ENCODE measurements at places on chromosomes 2 and 18. TPM values are rescaled to one million over a fixed set of nuclear protein-coding genes. Genes with fewer than 3 reads are reported as not detected.

GRCh38 chr2:177635696-177636095, 243.1 kb downstream of the AGPS start:
- DNase-seq = no peak

DNA sequence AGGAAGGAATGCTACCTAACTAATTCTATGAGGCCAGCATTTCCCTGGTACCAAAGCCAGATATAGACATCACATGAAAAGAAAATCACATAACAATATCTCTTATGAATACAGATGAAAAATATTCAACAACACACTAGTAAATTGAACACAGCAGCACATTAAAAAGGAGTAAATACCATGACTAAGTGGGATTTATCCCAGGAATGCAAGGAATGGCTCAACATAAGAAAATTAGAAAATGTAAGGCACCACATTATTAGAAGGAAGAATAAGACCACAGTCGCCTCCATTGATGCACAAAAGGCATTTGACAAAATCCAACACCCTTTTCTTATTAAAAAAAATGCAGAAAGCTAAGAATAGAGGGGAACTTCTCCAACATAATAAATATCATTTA, 133.9 kb downstream of the TTC32 start:
- DNase-seq = no peak

- DNase-seq = no peak
Observed at GRCh38 chr2:191299010-191299409, 53.8 kb downstream of the MYO1B start.

- DNase-seq = no peak
Observed at GRCh38 chr2:134457765-134458472, 204.0 kb downstream of the MGAT5 start.

Gene OTOF
- total RNA-seq = not detected
